ENCODE measurements at places on chromosomes 13 and 19.

GRCh38 chr13:20825477-20825875, 51.7 kb upstream of the EEF1AKMT1 start:
- DNase-seq = no peak

GRCh38 chr19:52722062-52723003, 12.5 kb downstream of the ZNF611 start:
- DNase-seq = no peak

- DNase-seq = no peak
Measured at GRCh38 chr19:33514885-33515551, 6.6 kb downstream of the PEPD start.

DNA sequence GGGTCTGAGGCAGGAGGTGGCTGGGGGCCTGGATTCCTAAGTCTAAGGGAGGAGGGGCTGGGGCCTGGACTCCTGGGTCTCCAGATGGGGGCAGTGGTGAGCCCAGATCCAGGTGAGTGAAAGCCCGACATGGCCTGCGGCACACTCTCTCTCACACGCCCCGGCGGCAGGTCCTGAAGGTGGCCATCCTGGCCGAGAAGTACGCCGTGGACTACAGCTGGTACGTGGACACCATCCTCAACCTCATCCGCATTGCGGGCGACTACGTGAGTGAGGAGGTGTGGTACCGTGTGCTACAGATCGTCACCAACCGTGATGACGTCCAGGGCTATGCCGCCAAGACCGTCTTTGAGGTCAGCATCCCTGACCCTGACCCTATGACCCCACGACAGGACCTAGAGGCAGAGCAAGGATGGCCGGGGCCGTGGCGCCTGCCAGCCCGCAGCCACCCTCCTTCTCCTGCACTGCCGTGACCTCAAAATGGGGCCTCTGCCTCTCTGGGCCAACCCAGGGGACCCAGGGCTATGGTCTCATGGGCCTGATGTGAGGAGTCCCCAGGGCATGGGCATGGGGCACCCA, 13.2 kb downstream of the FUZ start:
- DNase-seq = peak; percentile 54

DNA sequence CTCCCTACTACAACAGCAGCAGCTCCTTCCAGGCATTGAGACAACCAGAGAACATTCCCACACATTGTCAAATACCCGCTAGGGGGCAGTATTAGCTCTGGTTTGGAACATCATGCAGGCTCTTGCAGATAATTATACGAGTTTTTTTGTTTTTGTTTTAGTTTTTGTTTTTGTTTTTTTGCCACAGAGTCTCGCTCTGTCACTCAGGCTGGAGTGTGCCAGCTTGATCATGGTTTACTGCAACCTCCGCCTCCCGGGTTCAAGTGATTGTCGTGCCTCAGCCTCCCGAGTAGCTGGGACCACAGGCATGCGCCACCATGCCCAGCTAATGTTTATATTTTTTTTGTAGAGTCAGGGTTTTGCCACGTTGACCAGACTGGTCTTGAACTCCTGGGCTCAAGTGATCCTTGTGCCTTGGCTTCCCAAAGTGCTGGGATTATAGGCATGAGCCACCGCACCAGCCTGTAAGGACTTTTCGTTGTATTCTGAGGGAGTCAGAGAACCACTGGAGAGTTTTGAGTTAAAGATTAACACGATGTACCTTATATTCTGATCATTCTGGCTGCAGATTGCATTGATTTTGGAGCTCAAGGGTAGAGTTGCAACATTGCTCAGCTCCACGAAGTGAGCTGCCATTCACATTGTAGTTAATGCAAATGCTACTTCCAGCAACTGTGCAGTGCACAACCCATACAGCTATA, 41.7 kb upstream of the CEACAM20 start:
- DNase-seq = peak; percentile 71

- DNase-seq = no peak
Measured at GRCh38 chr19:884420-885211, 8.4 kb downstream of the MED16 start.

GRCh38 chr13:38667526-38668109, 19.3 kb upstream of the FREM2 start:
- no peak for DNase-seq

GRCh38 chr13:101360525-101360924, 55.8 kb downstream of the NALCN start:
- DNase-seq = no peak

DNA sequence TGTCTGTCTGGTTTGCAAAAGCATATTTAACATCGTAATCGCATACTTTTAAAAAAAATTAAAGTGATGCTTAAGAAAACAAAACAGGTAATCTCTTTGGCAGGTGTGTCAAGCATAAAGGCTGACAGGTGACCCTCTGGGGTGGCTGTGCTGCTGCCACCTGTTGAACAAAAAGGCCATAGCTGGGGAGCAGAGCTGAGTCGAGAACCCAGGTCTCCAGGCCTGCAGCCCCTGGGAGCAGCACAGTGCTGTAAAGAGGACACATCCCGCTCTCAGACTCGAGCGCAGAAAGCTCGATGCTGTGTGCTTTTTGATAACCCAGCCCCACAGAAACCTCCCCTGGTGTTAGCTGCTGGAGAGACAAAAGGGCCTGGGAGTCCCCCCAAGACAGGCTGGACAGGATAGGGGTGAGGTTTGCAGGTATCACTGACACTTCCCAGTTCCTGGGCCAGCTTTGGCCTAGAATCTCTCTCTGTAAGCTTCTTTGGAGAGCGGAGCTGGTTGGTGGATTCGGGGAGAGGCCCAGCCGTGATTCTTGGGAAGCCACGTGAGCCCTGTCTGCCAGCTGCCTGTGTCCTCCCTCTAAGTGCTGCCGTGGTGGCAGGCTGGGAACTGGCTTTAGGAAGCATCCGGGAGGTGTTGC, 66.9 kb downstream of the C13orf42 start:
- no peak for DNase-seq

GRCh38 chr19:5694167-5694955, 4.3 kb downstream of the RPL36 start:
- DNase-seq = no peak

GRCh38 chr19:6313398-6313969, 19.9 kb downstream of the ACER1 start:
- no peak for DNase-seq

DNA sequence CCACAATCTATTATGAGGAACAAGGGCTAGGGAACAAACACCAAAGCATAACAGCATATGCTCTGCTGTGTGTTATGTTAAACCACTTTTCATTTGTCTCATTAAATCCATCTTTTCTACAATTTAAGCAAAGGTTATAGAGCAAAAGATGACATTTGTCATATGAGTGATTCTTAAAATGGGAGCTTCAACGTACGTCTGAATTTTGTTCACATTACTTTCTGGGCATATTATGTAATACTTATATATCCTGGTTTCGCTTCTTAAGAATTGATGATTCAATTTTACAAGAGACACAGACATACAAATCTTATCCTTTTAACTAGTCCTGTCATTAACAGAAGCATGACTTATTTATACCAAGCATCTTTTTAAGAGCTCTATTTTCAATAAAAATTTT, 3.3 kb upstream of the TPP2 start:
- DNase-seq = no peak

DNA sequence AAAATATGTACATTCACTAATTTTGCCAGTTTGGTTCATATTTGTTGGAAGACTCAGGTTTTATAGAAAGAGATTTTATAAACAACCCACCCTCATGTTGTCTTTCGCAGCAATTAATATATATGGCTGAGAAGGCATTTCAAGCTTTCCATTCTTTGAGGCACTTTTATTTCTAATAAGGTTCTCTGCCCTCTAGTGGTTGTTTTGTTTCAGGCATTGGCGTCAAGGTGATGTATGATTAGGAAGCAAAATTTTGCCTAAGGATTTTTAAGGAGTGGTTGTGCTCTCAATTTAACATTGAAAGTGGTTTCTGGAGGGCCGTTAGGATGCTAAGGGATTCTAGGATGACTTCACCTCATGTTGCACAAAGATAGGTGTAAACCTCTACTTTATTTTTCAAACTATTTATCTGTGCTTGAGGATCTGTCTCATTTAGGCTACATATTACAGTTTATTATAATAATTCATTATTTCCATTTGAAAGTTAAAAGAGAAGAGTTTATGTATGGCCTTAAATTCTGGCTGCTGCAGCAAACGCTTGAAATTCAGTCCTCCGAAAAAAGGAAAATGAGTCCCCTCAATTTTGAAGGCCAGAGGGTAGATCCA, 35.9 kb downstream of the OXGR1 start:
- peak; percentile 36 for DNase-seq

DNA sequence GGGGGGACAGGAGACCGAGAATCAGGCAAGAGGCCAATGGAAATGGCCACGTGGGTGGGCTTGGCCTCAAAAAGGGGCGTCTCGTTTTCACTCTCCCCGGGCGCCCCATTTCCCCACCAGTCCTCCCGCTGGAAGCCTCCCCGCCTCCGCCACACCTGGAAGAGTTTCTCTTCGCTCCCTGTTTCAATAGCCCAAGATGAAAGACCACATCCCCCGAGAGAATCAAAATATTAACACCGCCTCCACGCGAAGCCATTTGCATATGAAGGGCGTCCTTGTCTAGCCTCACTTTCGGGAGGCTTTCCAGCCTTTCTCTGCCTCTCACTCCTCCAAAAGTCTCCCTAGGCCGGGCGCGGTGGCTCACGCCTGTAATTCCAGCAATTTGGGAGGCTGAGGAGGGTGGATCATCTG, 691 bp upstream of the OLFM2 start:
- no peak for DNase-seq

DNA sequence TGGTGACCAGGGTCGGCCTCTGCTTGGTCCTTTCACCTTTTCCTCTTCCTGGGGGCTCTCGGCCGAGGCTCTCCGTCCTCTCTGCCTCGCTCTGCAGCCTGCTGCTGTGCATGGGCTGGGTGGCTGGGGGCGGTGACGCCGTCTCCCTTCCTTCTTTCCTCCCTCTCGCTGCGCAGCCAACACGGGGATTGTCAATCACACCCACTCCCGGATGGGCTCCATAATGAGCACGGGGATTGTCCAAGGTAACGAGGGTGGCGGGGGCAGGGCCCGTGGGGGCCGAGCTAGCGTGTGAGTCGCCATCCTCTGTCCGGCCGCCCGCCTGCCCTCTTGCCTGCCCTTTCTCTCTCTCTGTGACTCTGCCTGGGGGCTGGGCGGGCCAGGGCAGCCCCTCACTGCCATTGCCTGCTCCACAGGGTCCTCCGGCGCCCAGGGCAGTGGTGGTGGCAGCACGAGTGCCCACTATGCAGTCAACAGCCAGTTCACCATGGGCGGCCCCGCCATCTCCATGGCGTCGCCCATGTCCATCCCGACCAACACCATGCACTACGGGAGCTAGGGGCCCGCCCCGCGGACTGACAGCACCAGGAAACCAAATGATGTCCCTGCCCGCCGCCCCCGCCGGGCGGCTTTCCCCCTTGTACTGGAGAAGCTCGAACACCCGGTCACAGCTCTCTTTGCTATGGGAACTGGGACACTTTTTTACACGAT, 7.1 kb downstream of the YIPF2 start:
- peak; percentile 27 for DNase-seq

- DNase-seq = no peak
Measured at GRCh38 chr19:6988257-6988656, 33.0 kb downstream of the MBD3L2B start.

GRCh38 chr19:42316223-42317211, 3.4 kb downstream of the TMEM145 start:
- DNase-seq = no peak

- DNase-seq = no peak
Measured at GRCh38 chr19:2176337-2176994, 12.7 kb downstream of the DOT1L start.

- no peak for DNase-seq
Measured at GRCh38 chr13:39322836-39323585, 280.0 kb downstream of the LHFPL6 start.

- peak; percentile 42 for DNase-seq
Measured at GRCh38 chr13:46831588-46832194, 34.7 kb upstream of the ESD start.

DNA sequence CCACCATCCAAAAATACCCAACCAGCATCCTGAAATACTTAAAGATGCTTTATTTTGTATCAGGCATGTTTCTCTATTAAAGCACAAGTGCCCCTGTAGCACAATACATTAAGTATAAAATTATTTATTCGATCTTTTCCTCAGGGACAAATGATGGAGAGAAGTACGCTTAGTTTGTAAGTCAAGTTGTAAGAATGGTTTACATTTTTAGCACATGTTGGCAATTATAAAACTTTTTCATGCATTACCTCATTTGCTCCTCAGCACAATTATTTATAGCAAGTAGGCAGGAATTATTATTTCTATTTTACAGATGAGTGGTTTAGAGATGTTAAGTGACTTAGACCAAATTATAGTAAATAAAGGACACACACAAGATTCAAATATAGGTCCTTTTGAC, 232.6 kb upstream of the HTR2A start:
- no peak for DNase-seq

All from D341Med (cell line).